ENCODE measurements at places on chromosomes 6 and 20. TPM values are rescaled to one million over a fixed set of nuclear protein-coding genes. Genes with fewer than 3 reads are reported as not detected.

- DNase-seq: no peak
Measured at GRCh38 chr6:34671801-34672656, 24.5 kb downstream of the ILRUN start.

Gene CAPN11
- polyA plus RNA-seq: 0.38 TPM

DNA sequence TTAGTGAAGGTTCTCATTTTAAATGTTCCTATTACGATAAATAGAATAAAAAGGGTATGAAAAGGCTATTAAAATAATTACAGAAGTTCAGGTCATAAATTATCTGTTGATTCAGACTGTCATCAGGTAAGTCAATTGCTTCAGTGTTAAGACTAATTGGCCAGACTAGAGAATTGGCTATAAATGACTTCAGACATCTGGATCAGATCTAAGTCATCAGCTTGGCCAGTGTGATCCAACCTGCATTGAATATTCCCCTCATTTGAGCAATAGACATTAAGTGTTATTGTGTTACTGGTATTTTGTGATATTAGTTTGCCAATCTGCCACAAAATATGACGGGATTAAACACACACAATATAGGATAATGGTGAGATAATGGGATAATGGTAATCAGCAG, 377.6 kb upstream of the CITED2 start:
- no peak for DNase-seq

GRCh38 chr20:59604741-59605600, 631 bp downstream of the PHACTR3 start:
- peak; percentile 55 for DNase-seq

Gene AKAP7
- 11.2 TPM for polyA plus RNA-seq

- DNase-seq: no peak
Measured at GRCh38 chr6:68194846-68195478, 440.1 kb upstream of the ADGRB3 start.

- DNase-seq: no peak
Measured at GRCh38 chr6:71038711-71039344, 82.0 kb upstream of the B3GAT2 start.

GRCh38 chr6:44042989-44043478, 84.2 kb downstream of the MRPL14 start:
- no peak for DNase-seq

Gene BHLHE23
- not detected for polyA plus RNA-seq

DNA sequence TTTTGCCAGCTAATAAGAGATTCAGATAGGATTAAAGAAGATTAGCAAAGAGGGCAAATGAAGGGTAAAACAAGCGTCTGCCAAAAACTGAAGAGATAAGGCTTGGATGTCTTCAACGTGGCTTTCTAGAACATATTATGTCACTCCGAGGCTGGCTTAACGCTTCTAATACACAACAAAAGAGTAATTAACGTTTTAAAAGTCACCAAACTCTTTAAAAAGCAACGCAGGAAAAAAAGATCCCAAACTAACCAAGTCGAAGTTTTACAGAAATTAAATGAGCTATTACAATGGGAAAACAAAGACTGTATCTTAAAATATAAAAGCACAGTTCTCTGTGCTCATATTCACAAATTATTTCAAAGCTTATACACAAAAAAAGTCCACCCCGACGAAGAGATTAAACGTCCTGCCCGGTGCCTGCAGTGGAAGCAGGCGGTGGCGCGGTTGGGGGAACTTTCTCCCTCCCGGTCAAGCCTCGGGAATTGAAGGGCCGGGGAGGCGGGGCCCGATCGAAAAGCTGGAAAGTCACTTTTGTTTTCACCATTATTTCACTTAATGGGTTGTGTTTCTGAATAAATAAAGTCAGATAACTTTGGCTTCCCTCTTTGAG, 1.2 kb downstream of the MAK start:
- no peak for DNase-seq

DNA sequence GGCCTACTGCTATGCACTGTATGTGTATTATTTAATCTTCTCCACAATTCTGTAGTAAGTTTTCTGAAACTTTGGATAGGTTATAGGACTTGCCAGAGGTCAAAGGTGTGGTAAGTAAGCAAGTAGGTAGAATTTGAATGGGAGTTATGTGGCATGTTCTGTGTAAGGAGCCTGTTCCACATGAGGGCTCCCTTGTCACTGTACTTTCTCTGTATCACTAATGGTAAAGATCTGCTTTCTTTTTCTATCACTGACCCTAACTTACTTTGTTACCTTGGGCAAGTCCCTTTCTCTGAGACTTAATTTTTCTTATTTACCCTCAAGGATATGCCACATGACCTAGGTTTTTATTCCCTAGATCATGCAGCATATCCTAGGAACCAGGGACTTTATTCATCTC, 50.3 kb downstream of the EIF2S2 start:
- no peak for DNase-seq

DNA sequence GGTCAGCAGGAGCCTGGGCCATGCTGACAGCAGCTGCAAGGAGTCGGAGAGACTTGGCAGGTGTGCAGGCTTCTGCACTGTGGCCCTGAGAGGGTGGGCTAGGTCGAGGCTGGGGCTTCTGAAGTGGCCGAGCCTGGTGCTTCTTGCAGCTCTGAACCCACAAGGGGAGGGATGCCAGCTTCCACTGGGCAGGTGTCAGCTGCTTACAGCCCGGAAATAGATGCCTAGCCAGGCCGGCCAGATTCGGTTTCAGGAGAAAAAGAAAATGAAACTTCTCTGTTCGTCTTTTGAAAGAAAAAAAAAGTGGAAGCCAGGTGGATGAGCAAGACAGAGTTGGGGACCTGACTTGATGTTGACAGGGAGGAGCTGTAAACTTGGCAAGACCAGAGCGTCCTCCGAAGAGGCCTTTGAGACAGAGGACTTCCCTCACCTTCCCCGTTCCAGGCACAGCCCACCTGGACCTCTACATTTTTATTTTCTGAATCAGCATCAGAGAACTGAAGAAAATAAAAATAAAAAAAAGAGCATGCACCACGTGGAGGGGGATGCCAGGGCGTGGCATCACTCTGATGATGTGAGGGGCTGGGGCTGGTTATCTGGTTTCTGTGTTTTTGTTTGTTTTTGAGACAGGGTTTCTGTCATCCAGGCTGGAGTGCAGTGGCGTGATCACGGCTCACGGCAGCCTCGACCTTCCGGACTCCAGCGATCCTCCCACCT, at the start of gene ZBP1:
ZBP1 (minus strand) TSS at position 153 of the 717 bp plus-strand sequence; CDS start at position 22, 131 bp downstream.
- DNase-seq: no peak

Gene LMBRD1
- polyA plus RNA-seq: 31.4 TPM

DNA sequence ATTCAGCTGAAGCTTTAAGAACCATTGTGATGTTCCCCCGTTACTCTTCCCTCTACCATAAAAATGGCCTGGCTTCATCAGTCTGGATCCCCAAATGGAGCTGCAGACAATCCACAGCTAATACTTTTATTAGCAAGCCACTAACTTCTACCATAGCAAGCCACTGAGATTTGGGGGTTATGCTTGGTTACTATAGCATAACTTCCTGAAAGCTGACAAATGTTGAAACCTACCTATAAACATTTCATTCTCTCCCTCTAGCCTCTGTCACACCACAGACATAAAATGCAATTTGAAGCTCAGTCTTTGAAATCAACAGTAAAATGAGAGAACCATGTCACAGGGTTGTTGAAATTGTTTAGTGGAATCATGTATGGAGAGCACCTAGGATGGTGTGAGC, 3.0 kb upstream of the HTR1E start:
- DNase-seq: no peak

DNA sequence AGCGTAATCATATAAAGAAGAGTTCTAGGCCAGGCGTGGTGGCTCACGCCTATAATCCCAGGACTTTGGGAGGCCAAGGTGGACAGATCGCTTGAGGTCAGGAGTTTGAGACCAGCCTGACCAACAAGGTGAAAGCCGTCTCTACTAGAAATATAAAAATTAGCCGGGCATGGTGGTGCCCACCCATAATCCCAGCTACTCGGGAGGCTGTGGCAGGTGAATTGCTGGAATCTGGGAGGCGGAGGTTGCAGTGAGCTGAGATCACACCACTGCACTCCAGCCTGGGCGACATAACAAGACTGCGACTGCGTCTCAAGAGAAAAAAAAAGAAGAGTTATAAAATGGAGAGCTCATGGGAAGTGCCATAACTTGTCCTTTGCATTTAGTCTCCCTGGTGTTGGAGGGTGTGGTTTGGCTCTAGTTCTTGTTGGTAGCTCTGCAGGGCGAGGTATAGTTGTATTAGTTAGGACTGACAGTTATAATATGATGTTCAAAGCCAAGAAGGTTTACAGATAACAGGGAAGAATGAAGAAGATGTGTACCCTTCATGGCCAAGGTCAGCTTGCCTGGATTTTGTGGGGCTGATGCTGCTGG, 54.8 kb downstream of the UTRN start:
- DNase-seq: no peak

- DNase-seq: no peak
Measured at GRCh38 chr6:31407699-31408098, 4.3 kb downstream of the MICA start.

DNA sequence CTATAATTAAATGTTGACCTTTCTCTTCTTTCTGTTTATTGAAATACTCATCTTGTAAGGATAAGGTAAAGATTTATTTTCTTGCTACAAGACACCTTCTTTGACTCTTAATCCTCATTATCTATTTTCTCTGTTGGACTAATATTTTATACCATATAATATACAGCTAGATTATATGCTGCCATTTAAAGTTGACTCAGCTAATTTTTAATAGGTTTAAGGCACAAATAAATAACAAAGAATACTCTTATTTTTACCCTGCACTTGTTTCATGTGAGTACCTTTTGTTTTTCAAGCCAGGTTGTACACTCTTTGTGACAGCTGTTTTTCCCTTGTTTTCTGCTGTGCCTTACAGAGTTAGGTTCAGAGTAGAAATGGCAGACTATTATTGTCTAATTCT, 83.9 kb upstream of the ASCC3 start:
- no peak for DNase-seq

Gene MLN
- not detected for polyA plus RNA-seq

Gene DEF6
- polyA plus RNA-seq: 4.1 TPM

DNA sequence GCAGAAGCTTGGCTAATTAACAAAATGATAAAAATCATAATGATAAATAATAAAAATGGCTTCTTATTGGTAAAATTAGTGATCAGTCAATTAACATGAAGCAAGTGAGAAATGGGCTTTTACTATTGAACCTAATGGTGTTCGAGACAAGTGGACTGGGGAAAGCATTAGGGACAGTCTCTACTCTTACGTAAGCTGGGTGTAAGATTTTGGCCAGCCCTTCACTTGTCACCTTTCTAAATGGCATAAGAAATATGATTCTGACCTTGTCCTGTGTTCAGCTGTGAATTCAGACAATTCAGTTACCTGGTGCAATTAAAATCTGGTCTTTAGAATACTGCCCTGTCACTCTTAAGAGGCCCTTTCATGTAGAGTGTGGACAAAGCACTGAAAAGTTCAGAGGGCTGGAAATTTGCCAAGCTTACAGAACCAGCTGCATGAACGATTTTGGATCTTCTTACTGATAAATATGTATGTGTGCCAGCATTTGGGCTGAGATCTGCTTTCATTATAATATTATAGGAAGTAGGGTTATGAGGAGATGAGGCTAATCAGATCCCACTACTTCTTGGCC, 115.9 kb downstream of the QRSL1 start:
- DNase-seq: no peak

Gene SLC22A1
- polyA plus RNA-seq: 0.65 TPM

GRCh38 chr6:149380523-149380922, 19.5 kb upstream of the SUMO4 start:
- no peak for DNase-seq

Gene CENPQ
- polyA plus RNA-seq: 8.1 TPM

Gene LY6G6F
- polyA plus RNA-seq: 0.20 TPM

Gene PPP1R16B
- 6.7 TPM for polyA plus RNA-seq

Gene EFCAB8
- polyA plus RNA-seq: 0.16 TPM

Gene RFX6
- polyA plus RNA-seq: not detected

- no peak for DNase-seq
Measured at GRCh38 chr6:45743028-45743615, 272.5 kb downstream of the CLIC5 start.

DNA sequence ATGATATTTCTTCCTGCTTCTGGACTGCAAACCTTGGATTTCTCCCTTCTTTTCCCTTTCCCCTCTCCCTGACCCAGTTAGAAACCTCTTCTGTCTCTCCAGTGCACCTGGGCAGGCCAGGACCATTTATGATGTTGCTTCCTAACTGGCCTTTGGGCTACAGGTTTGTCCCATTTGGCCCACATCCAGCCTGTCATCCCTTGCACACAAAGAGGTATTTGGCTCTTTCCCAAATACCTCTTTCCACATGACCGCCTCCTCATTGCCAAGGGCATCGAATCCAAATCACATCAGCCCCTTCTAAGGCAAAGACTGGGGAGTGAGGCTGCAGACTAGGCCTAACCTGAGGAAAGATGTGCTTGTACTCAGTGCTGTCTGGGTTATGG, 13.6 kb downstream of the FGD2 start:
- no peak for DNase-seq

Gene RIPOR2
- polyA plus RNA-seq: 25.3 TPM

GRCh38 chr20:55014766-55015165, 539.4 kb downstream of the DOK5 start:
- no peak for DNase-seq

GRCh38 chr6:111230351-111231089, 143.2 kb downstream of the SLC16A10 start:
- no peak for DNase-seq

GRCh38 chr6:63458480-63459115, 113.7 kb upstream of the LOC128125822 start:
- no peak for DNase-seq

- no peak for DNase-seq
Measured at GRCh38 chr6:131216246-131216645, 81.0 kb downstream of the AKAP7 start.

GRCh38 chr20:11902285-11902697, 15.4 kb upstream of the BTBD3 start:
- no peak for DNase-seq
